BJ (cell line): ENCODE measurements at places on chromosomes 1 and 21.

DNA sequence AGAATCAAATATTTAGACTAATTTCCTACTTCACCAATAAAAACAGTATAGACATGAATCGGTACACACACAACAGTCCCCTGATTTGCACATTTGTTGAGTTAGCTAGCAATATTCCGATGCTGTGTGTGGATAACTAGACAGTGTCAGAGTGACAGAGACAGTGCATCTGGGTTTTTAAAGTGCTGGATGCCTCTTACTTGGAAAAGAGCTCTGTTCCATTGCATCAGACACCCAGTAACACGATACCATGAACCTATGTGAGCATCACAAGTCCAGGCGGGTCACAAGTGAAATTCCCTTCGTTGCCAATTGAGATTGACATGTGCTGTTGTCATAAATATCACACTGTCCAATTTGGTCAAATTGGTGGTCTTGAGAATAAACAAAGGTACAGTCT is 82.0 kb upstream of the ESRRG start:
- no peak for DNase-seq

- no peak for DNase-seq
Measured at GRCh38 chr1:6099297-6099696, 53.6 kb downstream of the KCNAB2 start.

DNA sequence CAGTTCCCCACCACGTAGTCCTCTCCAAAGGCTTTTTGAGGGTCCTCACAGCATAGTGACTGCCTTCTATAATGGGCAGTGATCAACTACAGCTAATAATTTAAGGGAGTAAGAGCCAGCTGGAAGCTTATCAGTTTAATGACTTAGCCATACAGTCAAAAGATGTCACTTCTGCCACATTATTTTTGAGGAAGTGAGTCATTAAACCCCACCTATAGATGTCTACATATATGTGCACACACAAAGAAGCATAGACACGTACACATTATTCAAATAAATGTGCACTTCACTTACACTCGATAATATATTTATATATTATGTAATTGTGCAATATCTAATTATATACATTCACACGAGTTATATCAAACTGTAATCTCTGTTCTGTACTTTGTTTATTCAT is 1704.7 kb downstream of the KCNT2 start:
- DNase-seq, result no peak

- DNase-seq, result no peak
Measured at GRCh38 chr1:47774986-47775834, 222.0 kb downstream of the TRABD2B start.

GRCh38 chr1:184162281-184162680 is 110.8 kb downstream of the TSEN15 start:
- DNase-seq, result no peak

GRCh38 chr1:225137976-225138375 is 208.5 kb downstream of the DNAH14 start:
- DNase-seq, result no peak

DNA sequence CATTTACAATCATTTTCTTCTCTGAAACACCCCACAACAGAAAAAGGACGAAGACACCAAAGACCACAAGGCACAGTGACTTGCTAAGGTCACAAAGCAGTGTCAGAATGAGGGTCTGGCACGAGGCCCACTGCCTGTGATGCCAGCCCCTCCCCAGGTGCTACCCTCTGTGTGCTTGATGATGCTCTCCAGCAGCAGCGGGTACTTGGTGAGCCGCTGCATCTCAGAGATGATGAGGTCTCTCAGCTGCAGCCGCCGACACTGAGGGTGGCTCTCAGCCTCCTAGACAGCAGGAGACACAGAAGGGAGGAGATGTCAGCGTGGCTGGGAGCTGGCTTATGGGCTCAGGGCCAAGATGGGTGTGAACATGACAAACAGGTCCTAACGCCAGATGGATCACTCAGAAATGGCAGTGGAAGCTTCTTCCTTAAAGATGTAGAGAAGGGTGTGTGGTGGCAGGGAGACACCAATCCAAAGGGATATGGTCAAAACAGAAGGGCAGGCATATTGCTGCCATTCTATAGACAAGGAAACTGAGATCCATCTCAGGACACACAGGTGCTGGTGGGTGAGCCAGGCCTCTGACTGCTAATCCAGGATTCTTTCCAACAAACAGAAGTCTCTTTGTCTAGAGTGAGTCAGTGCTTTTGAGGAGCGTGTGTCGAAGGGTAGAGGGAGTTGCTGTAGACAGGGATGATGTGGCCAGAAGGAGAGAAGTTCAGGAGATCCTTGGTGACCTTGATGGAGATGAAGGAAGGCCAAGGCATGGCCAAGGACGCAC is 25.6 kb downstream of the LRRC71 start:
- DNase-seq, result no peak

DNA sequence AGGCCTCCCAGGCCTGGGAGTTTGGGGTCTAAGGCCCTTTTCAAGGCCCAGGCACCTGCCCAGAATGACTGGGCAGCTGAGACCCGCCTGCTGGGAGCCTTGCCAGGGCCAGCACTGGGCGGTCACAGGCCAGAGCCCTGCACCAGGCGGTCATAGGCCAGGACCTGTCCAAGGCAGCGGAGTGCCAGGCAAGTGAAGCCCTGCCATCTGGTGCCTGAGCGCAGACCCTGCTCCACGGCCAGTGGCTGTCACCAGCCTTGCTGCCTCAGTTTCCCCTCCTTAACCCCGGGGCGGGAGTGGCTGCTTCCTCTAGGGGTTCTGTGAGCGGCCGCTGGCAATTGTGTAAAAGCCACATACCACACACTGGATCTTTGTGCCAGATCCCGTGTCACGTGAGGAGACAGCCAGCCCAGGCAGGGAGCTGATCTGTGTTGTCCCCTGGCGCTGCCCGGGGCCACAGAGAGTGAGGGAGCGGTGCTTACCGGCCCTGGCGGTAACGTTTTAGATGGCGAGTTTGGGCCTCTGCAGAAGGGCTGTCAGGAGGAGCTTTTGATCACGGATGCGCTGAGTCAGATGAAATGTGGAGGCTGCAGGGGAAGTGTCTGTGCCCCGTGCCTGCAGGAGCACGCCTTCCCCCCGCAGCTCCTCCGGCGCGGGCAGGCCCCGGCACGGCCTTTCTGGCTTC is 4.6 kb downstream of the COL18A1 start:
- DNase-seq, result no peak

DNA sequence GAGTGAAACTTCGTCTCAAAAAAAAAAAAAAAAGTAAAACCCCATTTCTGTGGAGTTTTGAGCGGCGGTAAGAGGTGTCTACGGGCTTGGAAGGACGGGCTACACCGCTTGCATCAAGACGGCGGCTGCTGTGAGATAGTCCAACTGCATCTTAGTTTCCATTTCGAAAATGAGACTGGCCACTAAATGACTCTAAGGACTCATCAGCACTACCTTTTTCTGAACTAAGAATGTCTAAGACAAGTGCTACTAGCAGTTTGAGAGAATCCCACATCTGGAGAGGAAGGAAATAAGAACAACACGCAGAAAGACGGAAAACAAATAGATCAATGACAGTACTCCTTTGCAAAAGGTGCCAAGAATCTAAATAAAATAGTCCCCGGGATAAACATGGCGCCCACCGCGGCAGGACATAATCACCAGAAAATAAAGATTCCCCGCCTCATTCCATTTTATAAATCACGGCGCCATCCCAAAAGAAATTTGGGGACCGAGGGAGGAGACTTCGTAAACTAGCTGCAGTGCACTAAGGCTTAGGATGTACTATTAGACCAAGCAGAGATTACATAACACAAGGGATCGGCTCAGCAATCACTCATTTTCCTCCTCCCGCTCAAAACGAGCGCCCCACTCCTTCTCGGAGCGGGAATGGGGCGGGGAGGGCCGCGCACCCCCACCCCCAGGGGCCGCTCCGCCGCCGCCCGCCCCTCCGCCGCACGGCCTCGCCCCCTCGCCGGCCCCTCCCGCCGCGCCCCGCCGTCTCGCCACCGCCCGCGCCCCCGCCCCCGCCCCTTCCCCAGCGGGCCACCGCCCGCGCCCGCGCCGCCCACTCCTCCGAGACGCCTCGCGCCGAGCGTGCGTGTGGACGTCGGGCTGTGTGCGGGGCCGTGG is 1.1 kb downstream of the POGZ start:
- no peak for DNase-seq

DNA sequence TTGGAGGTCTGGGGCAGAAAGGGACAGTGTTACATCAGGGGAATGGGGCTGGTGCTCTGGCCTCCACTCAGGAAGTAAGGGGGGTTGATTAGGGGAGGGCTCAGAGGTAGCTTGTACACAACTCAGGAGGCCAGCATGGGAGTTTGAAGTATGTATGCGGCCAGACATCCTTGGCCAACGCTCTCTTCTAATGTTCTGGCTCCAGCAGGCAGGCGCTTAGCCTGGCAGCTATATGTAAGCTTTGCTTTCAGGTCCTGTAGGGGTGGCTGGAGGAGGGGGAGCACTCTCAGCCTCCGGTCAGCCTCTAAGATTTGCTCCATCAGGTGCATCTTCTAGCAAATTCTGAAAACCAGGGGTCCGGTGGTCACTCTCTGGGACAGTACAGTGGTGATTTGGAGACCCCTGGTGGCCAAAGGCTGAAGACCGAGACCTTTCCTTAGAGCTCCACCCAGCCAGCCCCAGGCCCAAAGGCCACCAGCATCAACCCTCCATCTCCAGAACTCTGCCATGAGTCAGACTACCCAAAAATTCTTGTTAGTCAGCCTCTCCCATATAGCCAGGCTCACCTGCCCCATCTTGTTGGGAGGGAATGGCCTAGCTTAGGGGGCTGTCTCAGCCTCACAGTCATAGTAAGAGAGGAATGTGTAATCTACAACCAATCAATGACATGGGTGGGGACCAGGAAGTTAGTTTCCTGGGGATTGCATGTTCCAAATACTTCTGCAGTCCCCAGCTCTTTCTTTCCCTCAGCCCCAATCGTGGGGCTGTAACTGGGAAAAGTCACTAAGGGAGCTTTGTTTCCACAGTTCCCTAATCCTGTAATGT is 9.7 kb upstream of the COL8A2 start:
- DNase-seq, result no peak
